Stimulated activated CD4-positive, alpha-beta T cell treated with anti-CD3 and anti-CD28 coated beads, Interleukin-15, amount 100 ng/mL, for 1 hour (primary cell): ENCODE measurements at places on chromosomes 5 and 9.

- DNase-seq: no peak
These were observed 51.3 kb upstream of the SLC30A5 start for GRCh38 chr5:69042500-69042899.

GRCh38 chr5:11390291-11390767 is 513.9 kb downstream of the CTNND2 start:
- no peak for DNase-seq

GRCh38 chr9:123460091-123460490 is 104.1 kb downstream of the CRB2 start:
- DNase-seq: no peak

- DNase-seq: no peak
These were observed 18.9 kb downstream of the AMBP start for GRCh38 chr9:114059047-114059803.

GRCh38 chr9:120778758-120779157 is 14.5 kb downstream of the FBXW2 start:
- no peak for DNase-seq

- no peak for DNase-seq
These were observed 42.1 kb downstream of the FOXI1 start for GRCh38 chr5:170147753-170148264.

- no peak for DNase-seq
These were observed 78.3 kb upstream of the LIFR start for GRCh38 chr5:38634568-38635369.
